ENCODE measurements at places on chromosomes 7 and 10. TPM values are rescaled to one million over a fixed set of nuclear protein-coding genes. Genes with fewer than 3 reads are reported as not detected.

DNA sequence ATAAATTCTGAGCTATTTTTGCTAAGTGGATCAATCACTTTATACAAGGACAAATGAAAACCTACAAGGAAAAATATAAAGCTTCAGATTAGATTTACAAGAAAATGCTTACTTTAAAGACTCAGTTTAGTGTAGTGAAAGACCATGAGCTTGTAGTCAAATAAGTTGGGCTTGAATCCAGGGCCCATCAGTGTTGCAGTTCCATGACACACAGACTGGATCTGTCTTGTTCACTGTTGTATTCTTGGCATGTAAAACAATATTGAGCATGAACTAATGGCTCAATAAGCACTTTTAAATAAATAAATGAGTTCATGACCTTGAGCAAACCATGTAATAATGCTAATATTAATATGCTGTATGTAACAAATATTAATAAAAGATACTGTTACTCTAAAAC, 164.6 kb upstream of the KCND2 start:
- no peak for DNase-seq

DNA sequence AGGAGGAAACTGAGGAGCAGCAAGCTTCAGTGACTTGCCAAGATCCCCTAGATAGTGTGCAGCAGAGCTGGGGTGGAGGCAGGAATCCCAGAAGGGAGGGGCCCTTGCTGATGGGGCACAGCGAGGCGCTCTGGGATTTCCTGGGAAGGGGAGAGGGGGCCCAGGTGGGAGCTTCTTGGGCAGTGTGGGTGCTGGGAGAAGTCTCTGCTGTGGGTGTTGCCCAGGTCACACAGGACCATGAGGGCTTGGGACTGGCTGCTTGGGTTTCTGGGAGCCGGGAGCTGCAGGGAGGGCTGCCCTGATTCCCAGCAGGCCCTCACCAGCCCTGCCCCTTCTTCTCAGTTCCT, 55.2 kb downstream of the TSPAN15 start:
- no peak for DNase-seq

GRCh38 chr7:129919492-129919891, 33.3 kb downstream of the UBE2H start:
- DNase-seq, result no peak

GPR26 gene
- not detected for total RNA-seq

SPDYE2 gene
- not detected for total RNA-seq

DNA sequence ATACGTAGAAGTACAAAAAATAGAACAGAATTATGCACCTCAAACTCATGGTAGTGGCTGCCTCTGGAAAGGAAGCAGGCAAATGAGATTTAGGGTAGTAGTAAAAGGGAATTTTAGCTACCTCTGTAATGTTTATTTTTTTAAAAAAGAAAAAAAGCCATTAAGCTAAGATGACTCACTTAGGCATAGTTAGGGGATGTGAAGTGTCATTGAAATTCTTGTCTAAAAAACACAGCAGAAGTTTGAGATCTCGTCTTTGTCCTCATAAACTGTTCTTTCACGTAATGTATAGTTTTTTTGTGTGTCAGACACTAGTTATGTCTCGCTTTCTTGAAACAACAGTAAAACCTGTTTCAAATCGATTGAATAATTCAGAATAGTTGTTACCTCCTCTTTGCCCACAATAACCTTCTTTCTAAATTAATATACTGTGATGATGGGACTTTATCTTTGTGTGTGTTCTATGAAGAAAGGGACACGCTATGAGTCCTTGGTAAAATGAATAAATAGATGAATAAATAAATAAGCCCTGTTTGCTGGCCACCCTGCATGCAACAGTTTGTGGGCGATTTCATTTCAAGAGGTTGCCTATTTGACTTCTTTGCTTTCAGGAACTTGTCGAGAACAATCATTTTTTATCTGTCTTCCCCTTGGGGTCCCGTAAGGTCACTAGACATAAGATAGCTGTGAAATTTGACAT, 14.5 kb upstream of the FBXW4 start:
- no peak for DNase-seq

DNA sequence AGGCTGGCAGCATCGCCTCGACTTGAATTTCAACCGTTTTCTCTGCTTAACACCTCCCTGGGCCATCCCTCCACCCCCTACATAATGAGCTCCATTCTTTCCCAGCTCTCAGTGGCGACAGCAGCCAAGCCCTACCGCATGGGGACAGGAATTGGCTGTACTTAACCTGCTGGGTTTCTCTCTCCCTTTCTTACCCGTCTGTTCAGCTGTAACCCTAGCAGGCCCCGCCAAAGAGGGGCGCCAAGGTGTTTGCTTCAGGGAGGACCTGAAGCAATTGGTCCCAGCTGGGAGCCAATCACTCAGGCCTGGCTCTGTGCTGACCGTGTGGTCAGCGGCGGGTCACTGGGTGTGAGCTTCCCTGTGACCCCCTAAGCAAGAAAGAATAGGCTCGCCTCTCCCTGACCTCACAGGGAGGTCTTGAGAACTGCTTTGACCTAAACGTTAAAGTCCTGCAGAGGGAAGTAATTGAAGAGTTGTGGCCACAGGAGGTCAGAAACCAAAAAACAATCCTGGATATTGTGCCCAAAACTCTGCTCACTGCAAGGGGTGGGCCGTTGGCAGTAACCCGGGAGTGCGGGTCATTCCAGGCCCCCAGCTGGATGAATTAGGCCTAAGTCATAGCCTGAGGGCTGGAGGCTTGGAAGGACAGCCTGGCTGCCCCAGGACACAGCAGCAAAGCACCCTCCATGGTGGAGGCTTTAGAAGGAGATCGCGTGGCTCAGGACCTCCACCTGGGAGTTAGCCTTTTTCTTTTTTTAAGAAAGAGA, 114.6 kb downstream of the ITIH5 start:
- no peak for DNase-seq

DNA sequence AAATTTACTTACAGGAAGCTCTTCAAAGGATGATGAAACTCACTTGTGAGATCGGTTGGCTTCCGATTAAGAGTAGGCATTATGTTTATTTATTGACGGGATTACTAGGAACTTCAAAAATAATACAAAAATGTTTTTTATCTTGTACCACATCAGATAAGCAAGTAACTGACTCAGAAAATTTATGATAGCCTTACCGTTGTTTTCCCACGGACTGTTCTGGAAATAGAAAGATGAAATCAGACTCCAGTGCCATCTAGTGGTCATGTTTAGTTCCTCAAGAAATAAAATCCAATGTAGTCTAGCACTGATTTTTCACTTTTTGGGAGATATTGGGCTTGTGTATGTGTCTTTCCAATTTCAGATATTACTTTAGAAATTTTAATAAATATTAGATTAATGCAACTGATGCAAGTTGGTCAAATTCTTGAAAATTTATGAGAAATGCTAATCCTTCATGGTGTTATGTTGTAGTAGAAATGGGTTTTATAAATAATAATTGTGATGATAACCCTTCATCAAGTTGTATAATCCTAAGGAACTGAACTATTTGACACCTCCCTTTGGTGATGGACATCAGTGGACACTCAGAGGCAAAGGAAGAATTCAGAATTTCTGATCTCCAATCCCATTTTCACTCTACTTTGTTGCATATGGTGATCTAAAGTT, 168.8 kb downstream of the TMEM26 start:
- DNase-seq, result no peak

GRCh38 chr7:19900118-19900517, 126.7 kb upstream of the TMEM196 start:
- no peak for DNase-seq

DNA sequence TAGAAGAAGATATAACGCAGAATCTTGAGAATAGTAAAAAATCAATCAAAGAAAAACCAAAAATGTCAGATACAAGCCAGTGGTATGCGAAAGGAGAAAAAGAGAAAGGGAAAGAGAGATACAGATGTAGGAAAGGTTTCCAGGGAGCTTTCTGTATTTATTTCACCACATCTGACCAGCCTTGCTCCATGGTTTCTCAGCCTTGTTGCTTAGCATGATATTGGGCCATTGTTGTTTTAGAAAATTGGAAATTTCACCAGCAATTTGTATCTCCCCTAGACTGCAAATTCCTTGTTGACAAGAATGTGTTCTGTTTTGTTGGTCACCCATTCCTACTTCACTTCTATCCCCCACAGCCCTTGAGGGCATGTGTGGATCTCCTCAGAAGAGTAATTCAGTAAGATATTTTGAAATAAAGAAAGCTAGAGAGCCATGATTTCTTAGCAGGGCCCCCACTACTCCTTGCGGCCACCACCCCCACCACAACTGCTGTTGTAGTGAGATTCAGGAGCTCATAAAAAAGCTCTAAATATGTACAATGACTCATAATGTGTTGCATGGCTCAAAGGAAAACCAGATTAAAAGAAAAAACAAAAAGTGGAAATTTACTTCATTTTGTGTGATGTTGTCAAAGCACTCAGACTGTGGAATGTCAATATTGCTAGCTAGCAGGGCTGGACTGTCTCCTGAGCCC, 138.7 kb downstream of the CHRM2 start:
- DNase-seq, result no peak

AKR1C4 gene
- total RNA-seq, result not detected

- no peak for DNase-seq
Observed at GRCh38 chr10:79031723-79032122, 37.0 kb upstream of the ZMIZ1 start.

EGR2 gene
- total RNA-seq, result 4.3 TPM

CLDN15 gene
- total RNA-seq, result 5.6 TPM

DNA sequence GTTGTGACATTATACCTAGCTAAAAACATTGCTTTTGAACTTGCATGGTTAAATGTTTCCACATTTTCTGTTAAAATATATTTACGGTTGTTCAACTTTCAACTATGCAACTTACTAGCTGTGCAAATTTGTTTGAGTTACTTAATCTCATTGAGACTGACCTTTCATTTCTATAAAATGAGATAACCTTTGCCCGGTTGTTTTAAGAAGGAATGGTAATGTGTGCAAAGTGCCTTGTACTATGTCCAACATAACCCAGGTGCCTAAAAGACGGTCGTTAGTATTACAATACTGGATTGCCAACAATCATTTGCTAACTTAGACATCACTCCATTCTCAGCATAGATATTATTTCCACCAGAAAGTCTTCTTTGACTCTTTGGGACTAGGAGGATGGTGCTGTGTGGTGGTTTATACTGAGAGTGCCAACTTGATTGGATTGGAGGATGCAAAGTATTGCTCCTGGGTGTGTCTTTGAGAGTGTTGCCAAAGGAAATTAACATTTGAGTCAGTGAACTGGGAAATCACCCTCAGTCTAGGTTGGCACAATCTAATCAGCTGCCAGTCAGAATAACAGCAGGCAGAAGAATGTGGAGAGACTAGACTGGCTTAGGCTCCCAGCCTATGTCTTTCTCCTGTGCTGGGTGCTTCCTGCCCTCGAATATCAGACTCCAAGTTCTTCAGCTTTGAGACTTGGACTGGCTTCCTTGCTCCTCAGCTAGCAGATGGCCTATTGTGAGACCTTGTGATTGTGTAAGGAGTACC, 85.2 kb upstream of the PDSS1 start:
- no peak for DNase-seq

TMEM130 gene
- 0.22 TPM for total RNA-seq

GATA3 gene
- 3.8 TPM for total RNA-seq

NPTX2 gene
- 3.0 TPM for total RNA-seq

- no peak for DNase-seq
Observed at GRCh38 chr7:51012569-51013217, 230.0 kb upstream of the GRB10 start.

HHEX gene
- total RNA-seq, result 154 TPM

MYOF gene
- 210 TPM for total RNA-seq

DNA sequence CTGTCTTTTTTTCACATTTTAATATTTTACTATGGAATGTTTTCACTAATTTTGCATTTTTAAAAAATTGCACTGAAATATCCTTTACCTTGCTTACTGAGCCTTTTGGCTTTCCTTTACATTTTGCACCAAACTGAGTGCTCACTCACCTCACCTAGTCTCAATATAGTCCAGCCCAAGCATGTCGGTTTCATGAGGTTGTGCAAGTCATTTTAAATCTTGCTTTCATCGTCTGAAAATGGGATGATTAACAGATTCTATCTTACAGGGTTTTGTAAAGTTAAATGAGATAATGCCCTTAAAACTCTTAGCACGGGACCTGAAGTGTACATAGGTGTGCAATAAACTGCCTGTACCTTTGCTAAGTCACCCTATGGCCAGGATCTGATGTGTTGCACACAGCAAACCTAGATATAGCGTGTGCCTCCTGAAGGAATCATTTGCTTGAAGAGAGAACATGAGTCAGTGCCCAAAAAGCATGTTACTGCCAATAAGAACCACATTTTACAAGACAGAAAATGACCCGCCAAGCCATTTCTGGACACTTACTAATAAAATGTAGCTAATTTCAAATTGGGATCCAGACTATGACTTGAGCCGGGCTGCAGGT, 199.8 kb downstream of the JCAD start:
- DNase-seq, result no peak

DNA sequence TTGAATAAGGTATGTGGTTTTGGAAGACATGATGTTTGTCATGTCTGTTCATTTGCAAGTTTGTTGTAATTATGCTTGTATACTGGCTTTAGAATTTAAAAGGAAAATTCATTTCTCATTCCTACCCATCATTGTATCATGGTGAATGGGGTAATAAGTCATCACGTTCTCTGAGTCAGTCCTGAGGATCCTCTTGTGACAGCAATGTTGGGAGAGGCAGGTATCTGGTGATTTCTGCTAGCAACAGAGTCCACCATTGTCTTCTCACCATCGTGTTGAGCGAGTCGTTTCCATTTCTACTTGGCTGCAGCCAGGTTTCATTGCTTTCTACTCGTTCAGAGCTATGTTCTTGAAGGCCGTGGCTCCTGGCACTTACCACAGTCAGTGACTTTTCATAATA, 16.3 kb downstream of the CUL1 start:
- no peak for DNase-seq

SPDYE8 gene
- not detected for total RNA-seq

NPY4R2 gene
- total RNA-seq, result not detected

DNA sequence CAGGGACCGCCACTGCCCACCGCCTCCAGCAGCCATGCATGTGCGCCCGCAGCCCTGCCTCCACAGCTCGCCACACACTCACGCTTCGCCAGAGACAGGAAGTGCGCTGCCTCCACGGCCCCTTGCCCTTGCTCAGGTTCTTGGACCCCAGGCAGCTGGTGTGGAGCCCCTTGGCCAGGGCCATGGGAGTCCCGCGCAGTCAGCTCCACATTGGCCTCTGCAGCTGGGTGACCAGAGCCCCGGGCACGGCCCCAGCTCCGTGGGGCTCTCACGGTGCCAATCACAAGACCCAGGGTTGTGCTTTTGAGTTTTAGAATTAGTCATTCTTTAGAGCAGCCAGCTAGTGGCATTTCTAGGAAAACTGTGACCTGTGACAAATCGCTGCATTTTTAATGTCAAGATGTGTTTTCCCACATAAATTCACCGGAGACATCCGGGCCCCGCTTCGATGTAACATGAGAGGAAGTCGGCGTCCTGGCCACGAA, 4.3 kb upstream of the UTF1 start:
- peak; percentile 22 for DNase-seq

GRCh38 chr7:21966271-21966670, 20.6 kb upstream of the CDCA7L start:
- DNase-seq, result no peak

- no peak for DNase-seq
Observed at GRCh38 chr7:111108000-111108399, 17.1 kb downstream of the LRRN3 start.
